ENCODE measurements at places on chromosomes 6 and 20. TPM values are rescaled to one million over a fixed set of nuclear protein-coding genes. Genes with fewer than 3 reads are reported as not detected.

The LY86 gene
- 1.3 TPM for total RNA-seq

The RAB44 gene
- total RNA-seq, result not detected

The GPSM3 gene
- total RNA-seq, result 0.63 TPM

The NANP gene
- total RNA-seq, result 6.6 TPM

The ULBP1 gene
- 1.9 TPM for total RNA-seq

The ARFGAP1 gene
- total RNA-seq, result 58.2 TPM

The POPDC3 gene
- total RNA-seq, result 0.94 TPM

The ERVFRD-1 gene
- total RNA-seq, result not detected

The ASIP gene
- total RNA-seq, result not detected

The MOXD1 gene
- 26.9 TPM for total RNA-seq

The ANKRD6 gene
- 66.7 TPM for total RNA-seq

The SLC17A3 gene
- total RNA-seq, result not detected

The HS3ST5 gene
- total RNA-seq, result 9.1 TPM

Measured in parietal lobe (tissue), 2 donors.